ENCODE measurements at places on chromosomes 6 and 20. TPM values are rescaled to one million over a fixed set of nuclear protein-coding genes. Genes with fewer than 3 reads are reported as not detected.
A peak's percentile ranks its signal among the peaks of the same experiment; 100 is the strongest.

- H3K27me3 ChIP-seq, result peaks cover 6% of the 10 kb centered on the region
- H3K4me1 ChIP-seq, result no peaks in the 10 kb centered on the region
- no peaks in the 10 kb centered on the region for H3K36me3 ChIP-seq
- H3K27ac ChIP-seq, result no peak overlapping the region
- no peak for DNase-seq
These were observed 110.1 kb upstream of the JAG1 start for GRCh38 chr20:10783707-10784553.

Gene PKIB
- total RNA-seq, result 10.0 TPM

Gene LBP
- total RNA-seq, result not detected

DNA sequence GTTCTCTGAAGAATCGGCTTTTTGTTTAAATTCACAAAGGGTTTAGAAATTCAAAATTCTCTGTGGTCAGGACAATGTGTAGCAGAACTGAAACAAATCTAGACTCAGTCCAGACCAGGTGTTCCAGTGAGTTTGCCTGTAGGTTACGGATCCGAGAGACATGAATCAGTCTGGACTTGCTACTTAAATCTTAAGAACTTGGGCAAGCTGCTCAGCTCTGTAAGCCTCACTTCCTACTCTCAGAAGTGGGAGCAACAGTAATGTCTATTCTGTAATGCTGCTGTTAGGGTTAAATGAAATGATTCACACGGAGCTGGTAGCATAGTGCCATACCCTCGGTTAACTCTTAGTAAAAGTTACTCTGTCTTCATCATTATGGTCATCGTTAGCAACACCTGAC, 37.7 kb downstream of the HECA start:
- peaks cover 21% of the 10 kb centered on the region for H3K36me3 ChIP-seq
- no peak for DNase-seq
- H3K4me1 ChIP-seq, result no peaks in the 10 kb centered on the region
- H3K4me3 ChIP-seq, result no peak overlapping the region
- no peaks in the 10 kb centered on the region for H3K27me3 ChIP-seq

- H3K27me3 ChIP-seq, result no peaks in the 10 kb centered on the region
- H3K4me1 ChIP-seq, result 0 out of 2 replicates have a peak, but pooled peaks cover 4% of the 10 kb centered on the region
- H3K27ac ChIP-seq, result no peak overlapping the region
- no peak for DNase-seq
These were observed 83.7 kb upstream of the CCDC28A start for GRCh38 chr6:138689849-138690248.

DNA sequence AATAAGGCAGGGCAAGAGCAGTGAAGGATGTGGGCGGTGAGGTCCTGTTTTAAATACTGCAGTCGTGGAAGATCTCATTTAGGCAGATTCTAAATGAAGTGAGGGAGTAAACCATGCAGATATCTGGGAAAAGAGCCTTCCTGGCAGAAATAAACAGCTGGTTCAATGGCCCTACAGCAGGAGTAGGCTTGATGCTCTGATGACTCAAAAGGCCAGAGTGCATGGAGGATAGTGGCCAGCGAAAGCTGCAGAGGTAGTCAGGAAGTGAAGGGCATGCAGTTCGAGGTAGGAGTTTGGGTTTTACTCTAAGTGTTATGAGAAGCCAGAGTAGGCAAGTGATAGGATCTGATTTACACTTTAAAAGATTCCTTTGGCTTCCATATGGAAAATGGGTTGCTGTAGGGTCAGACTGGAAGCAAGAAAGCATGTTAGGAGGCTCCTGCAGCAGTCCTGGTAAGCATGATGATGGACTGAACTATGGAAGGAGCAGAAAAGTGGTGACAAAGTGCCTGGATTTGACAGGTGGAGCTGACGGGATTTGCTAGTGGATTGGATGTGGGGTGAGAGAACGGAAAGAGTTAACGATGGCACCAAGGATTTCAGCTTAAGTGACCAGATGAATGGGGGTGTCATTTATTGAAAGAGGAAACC, 150.0 kb downstream of the GJA10 start:
- H3K27ac ChIP-seq, result peak overlapping the region; percentile 24
- DNase-seq, result no peak

Gene CCDC167
- total RNA-seq, result 34.1 TPM

GRCh38 chr6:127893541-127893940, 7.3 kb downstream of the THEMIS start:
- H3K27ac ChIP-seq, result no peak overlapping the region
- no peaks in the 10 kb centered on the region for H3K4me1 ChIP-seq
- no peak overlapping the region for H3K4me3 ChIP-seq
- no peak for DNase-seq

DNA sequence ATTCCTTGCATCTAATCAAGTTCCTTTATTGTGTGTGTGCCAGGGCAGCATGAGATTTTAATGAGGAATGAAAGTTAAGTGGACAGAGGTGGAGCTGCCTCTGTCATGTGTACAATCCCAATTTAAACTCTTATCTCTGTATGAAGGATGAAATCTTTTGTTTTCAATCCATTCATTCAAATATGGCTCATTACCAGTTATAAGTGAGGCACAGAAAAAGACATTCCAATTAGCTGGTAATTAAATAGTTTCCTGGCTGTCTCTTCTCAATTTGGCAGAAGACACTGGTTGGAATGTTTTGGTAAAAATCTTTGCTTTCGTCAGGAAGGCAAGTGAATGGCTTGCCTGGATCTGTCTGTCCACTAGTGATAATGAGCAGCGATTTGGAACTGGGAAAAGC, 46.4 kb downstream of the CLVS2 start:
- H3K36me3 ChIP-seq, result no peaks in the 10 kb centered on the region
- DNase-seq, result no peak
- H3K4me1 ChIP-seq, result no peaks in the 10 kb centered on the region
- H3K27me3 ChIP-seq, result no peaks in the 10 kb centered on the region
- H3K4me3 ChIP-seq, result no peak overlapping the region

Gene INSM1
- total RNA-seq, result 5.5 TPM

Gene EFCAB8
- total RNA-seq, result 0.28 TPM

DNA sequence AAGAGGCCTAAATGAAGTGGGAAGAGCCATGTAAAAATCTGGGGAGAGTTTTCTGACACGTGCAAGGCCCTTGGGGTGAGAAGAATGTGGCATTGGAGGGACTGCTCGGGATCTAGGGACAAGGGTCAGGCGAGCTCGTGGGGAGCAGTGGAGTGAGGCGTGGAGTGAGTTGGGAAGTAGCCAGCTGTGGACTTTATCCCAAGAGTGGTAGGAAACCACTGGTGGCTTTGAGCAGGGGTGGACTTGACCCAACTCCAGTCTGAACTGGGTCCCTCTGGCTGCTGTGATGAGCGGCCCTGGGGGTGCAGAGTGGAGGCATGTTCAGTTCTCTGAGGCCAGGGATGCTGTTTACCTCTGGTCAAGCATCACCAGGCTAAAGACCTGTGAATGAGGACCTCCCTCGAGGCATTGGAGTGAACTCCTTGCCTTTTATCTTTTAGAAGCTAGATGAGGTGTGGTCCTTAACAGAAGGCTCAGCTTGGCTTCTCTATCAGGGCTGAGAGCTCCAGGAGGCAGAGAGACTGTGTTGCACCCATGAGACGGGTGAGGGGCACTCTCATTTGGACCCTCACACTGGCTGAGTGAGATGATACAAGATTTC, 20.6 kb downstream of the SLC22A1 start:
- H3K27ac ChIP-seq, result no peak overlapping the region
- no peak for DNase-seq
- no peaks in the 10 kb centered on the region for H3K4me1 ChIP-seq
- H3K4me3 ChIP-seq, result no peak overlapping the region
- no peaks in the 10 kb centered on the region for H3K36me3 ChIP-seq

Gene DPPA5
- not detected for total RNA-seq

GRCh38 chr20:32832664-32833063, 12.9 kb downstream of the MAPRE1 start:
- no peak overlapping the region for H3K27ac ChIP-seq
- peaks cover 8% of the 10 kb centered on the region for H3K4me1 ChIP-seq
- H3K4me3 ChIP-seq, result no peak overlapping the region
- no peaks in the 10 kb centered on the region for H3K27me3 ChIP-seq
- peaks cover 83% of the 10 kb centered on the region for H3K36me3 ChIP-seq

Gene SLC44A4
- total RNA-seq, result 0.12 TPM

GRCh38 chr20:50646483-50646996, 44.8 kb downstream of the RIPOR3 start:
- peaks cover 12% of the 10 kb centered on the region for H3K4me1 ChIP-seq
- no peaks in the 10 kb centered on the region for H3K27me3 ChIP-seq
- no peak overlapping the region for H3K27ac ChIP-seq
- no peak for DNase-seq

Gene CDSN
- not detected for total RNA-seq

Gene ASIP
- not detected for total RNA-seq

DNA sequence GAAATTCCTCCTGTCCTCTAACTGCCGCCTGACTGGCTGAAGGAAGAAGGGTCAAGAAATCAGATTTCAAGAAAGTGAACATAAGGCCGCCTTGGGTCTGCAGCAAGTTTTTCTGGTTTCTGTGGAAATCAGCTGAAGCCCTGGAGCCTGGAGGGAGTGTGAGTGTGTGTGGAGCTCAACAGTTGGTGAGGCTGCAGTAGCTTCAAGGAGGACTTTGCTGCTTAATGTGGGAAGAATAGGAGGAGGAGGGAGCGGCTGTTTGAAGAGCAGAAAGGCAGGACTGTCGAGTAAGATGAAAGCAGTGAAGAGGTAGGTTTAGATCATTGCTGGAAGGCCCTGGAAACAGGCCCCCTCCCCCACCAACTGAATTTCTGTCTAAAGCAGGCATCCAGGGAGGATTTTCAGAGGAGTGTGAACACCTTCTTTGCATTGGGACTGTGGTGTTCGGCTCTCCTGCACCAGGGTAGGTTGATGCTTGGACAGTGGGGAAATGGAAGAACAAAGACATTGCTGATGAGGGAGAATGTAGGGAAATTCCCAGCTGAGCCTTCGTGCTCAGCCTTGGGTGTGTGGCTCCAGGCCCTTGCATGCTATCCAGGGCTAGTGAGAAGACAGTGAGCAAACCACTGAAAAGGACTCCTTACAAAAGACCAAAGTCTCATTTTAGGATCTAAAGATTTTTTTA, 79.5 kb upstream of the VSTM2L start:
- H3K27ac ChIP-seq, result no peak overlapping the region
- no peak overlapping the region for H3K4me3 ChIP-seq
- H3K27me3 ChIP-seq, result no peaks in the 10 kb centered on the region
- no peak for DNase-seq
- peaks cover 5% of the 10 kb centered on the region for H3K4me1 ChIP-seq

- H3K27me3 ChIP-seq, result no peaks in the 10 kb centered on the region
- no peak overlapping the region for H3K4me3 ChIP-seq
- DNase-seq, result no peak
- 0 out of 2 replicates have a peak, but pooled peaks cover 6% of the 10 kb centered on the region for H3K4me1 ChIP-seq
These were observed 237.2 kb upstream of the BMP2 start for GRCh38 chr20:6530254-6530653.

DNA sequence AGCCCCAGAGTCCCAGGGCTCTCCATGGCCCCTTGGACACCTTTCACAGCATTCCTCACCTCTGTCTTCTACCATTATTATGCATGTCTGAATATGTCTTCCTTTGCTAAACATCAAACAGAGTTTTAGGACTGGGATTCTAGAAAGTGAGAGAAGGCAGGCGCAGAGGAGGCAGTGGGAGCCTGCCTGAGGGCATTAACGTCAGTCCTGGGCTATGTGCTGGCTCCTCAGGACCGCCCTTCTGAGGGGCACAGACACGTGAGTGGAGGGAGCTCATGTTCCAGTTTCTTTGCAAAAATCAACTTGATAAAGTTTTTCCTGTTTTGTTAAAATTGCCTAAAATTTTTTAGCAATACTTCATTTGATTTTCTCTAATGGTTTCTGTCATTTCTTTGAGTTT, 38.0 kb downstream of the C6orf15 start:
- no peak overlapping the region for H3K4me3 ChIP-seq
- H3K27me3 ChIP-seq, result no peaks in the 10 kb centered on the region
- no peaks in the 10 kb centered on the region for H3K36me3 ChIP-seq

Gene PERP
- 5.4 TPM for total RNA-seq

GRCh38 chr20:16025084-16025483, 548.2 kb downstream of the KIF16B start:
- peak overlapping the region; percentile 42 for H3K27ac ChIP-seq
- H3K4me3 ChIP-seq, result no peak overlapping the region
- H3K27me3 ChIP-seq, result no peaks in the 10 kb centered on the region
- H3K4me1 ChIP-seq, result peaks cover 14% of the 10 kb centered on the region

DNA sequence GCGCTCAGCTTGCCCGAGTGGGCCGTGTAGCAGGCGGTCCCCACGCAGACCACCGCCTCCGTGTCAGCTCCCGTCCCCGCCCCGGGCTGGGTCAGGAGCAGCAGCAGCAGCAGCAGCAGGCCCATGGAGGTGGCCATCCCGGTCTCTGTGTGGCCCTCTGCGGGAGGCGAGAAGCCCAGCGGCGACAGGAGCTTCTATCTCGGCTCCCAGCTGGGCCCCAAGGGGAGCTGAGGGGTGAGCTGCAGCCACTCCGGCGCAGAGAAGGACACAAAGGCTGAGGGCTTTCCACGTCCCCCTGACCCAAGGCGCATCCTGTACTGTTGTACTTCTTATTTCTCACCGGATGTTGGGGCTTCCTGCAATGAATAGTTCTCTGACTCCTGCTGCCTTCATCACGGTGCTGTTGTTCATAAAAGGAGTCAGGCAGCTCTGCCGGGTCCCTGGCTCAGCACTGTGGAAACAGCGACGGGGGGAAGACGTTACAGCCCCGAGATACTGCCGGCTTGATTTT, at the start of gene CD93:
Gene CD93 (minus strand): TSS at position 269 of the 511 bp plus-strand sequence. CDS start 132 bp downstream, at position 137.
- H3K27me3 ChIP-seq, result no peaks in the 10 kb centered on the region
- H3K4me3 ChIP-seq, result no peak within 1 kb of the TSS
- no peaks in the 10 kb centered on the region for H3K36me3 ChIP-seq
- H3K27ac ChIP-seq, result no peak within 1 kb of the TSS
- DNase-seq, result no peak

Gene C6orf15
- 3.4 TPM for total RNA-seq

GRCh38 chr6:37010402-37010892, 5.0 kb downstream of the FGD2 start:
- H3K36me3 ChIP-seq, result no peaks in the 10 kb centered on the region
- no peak overlapping the region for H3K4me3 ChIP-seq
- no peak for DNase-seq
- no peaks in the 10 kb centered on the region for H3K4me1 ChIP-seq
- H3K27me3 ChIP-seq, result no peaks in the 10 kb centered on the region
- H3K27ac ChIP-seq, result no peak overlapping the region

GRCh38 chr20:44426879-44427790, 48.5 kb upstream of the TTPAL start:
- H3K4me1 ChIP-seq, result no peaks in the 10 kb centered on the region
- no peak overlapping the region for H3K4me3 ChIP-seq
- no peaks in the 10 kb centered on the region for H3K36me3 ChIP-seq
- no peak for DNase-seq

- H3K27me3 ChIP-seq, result no peaks in the 10 kb centered on the region
- peak overlapping the region; percentile 67 for H3K4me3 ChIP-seq
- no peak for DNase-seq
- no peak overlapping the region for H3K27ac ChIP-seq
These were observed 21.1 kb downstream of the RAET1L start for GRCh38 chr6:150004101-150004782.
